ENCODE measurements at places on chromosomes 11 and 22.
A peak's percentile ranks its signal among the peaks of the same experiment; 100 is the strongest.

- DNase-seq = peak; percentile 22
These were observed 13.4 kb downstream of the SYT7 start for GRCh38 chr11:61567286-61568061.

DNA sequence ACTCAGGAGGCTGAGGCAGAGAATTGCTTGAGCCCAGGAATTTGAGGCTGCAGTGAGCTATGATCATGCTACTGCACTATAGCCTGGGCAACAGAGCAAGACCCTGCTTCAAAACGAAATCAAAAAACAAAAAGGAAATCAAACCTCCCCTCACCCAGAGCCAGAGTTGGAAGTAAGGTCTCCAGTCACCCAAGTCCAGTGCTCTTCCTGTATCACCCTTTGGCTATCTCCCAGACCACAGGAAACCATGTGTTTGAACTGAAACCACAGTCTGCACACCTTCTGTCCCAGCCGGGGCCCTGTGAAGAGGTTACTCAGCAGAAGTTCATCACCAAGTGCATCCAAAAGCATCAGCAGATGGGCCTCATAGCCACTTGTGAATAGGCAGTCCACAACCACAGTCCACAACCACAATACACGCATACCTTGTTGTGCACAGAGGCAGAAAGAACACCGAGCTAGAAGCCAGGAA, 4.6 kb downstream of the MYH9 start:
- DNase-seq = peak; percentile 81

- no peak for DNase-seq
These were observed 35.9 kb downstream of the MYO18B start for GRCh38 chr22:25777870-25778269.

DNA sequence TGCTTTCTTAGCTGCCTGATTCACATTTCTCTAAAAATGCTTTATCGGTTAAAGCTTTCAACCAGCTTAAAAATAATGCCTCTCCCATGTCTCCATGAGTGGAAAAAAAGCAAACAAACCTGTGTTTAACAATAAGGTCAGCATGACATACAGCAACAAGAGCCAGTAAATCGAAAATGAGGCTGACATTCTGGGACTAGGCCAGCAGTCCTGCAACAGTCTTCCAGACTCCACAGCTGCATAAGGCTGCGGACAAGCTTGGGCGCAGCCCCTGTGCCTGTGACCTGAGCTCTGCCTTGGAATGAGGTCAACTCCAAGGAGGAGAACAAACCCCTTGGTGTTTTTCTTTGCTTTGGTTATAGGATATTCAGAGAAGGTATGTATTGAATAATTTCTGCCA, 95.5 kb downstream of the PGR start:
- no peak for DNase-seq

- DNase-seq = peak; percentile 77
These were observed 34.7 kb downstream of the PARVA start for GRCh38 chr11:12411806-12412727.

- peak; percentile 17 for DNase-seq
These were observed 291.3 kb downstream of the TBC1D22A start for GRCh38 chr22:47053726-47054141.

- no peak for DNase-seq
These were observed 3.0 kb downstream of the CASTOR1 start for GRCh38 chr22:30286331-30286730.

GRCh38 chr11:117064275-117064674, 34.0 kb downstream of the SIK3 start:
- DNase-seq = no peak

DNA sequence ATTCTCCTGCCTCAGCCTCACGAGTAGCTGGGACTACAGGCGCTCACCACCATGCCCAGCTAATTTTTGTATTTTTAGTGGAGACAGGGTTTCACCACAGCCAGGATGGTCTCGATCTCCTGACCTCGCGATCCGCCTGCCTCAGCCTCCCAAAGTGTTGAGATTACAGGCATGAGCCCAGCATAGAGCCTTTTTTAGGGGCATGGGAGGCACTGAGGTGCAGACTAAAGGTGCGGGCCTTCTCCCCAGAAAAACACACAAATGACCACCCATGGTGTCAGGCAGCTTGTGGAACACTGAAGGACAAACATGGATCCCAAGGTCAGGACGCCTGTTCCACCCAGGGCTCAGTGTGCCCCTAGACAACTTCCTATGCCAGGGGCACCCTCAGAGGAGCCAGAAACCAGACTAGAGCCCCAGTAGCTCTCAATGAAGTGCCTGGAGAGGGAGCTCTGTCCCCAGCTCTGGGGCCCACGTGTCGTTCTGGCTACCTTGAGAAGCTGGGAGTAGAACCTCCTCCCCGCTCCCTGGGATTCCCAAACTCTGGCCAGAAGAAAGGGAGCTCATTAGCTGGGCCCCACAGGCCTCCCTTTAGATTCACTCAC, 21.2 kb upstream of the CD5 start:
- no peak for DNase-seq

- DNase-seq = no peak
These were observed 815 bp downstream of the TNNT3 start for GRCh38 chr11:1920128-1920908.

- DNase-seq = no peak
These were observed 189.3 kb downstream of the DBX1 start for GRCh38 chr11:19970944-19971343.

DNA sequence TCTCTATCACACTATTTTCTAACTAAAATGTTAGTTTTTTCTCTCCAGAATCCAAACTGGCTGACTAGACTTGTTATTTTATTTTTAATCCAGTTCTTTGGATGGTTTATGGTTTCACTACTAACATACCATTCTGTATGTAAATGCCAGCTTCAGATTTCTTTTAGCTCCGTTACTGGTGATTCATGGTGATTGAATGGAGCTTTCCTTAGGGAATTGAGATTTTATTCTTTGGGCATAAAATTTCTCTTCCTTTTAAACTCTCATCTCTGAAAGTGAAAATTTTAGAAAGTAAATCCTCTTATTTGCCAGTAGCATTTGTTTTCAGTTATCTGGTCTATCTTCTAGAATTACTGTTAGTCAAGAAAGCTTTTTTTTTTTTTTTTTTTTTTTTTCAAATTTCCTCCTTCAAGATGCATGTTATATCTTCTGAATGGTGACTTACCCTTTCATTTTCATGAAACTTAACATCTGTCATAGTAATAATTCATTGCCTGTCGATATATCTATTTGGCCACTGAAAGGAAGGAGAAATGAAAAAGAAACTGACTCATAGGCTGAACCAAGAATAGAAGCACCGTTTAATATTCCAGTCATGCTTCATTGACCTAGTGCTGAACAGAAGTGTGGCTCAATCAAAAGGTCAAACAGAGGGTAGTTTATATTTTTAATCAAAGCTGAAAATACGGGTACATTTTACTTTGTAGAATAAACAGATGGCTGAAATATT, 6.4 kb downstream of the ENDOD1 start:
- DNase-seq = no peak

DNA sequence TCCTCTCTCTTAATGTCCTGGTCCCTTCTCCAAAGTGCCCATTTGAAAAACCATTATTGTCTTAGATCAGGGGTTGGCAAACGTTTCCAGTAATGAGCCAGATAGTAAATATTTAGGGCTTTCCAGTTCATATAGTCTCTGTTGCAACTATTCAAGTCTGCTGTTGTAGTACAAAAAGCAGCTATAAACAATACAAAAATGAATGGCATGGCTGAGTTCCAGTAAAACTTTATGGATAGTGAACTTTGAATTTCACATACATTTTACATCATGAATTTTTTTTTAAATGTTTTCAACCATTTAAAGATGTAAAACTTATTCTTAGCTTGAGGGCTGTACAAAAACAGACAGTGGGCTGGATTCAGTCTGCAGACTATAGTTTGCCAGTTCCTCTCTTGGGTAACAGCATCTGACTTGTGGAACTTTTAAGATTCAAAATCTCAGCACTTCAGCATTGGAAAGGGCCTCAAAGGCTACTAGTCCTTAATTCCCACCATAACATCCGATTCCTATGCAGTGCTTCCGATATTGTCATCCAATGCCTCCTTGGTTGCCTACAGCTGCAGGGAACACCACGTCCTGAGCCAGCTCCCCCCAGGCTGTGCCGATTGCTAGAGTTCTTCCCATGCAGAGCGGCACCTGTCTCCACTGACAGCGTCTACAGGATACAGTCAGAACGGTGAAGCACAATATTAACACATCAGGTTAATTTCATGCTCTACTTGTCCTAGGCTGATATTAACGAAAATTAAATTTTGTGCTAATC, 65.6 kb upstream of the E2F8 start:
- DNase-seq = no peak

DNA sequence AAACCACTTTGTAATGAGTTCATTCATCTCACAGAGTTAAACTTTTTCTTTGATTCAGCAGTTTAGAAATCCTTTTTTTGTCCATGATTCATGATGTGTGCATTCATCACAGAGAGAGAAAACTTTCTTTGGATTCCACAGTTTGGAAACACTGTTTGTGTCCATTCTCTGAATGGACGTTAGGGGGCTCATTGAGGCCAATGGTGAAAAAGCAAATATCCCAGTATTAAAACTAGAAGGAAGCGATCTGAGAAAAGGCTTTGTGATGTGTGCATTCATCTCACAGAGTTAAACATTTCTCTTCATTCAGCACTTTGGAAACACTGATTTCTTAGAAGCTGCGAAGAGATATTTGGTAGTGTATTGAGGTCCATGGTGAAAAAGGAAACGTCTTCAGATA, 155.6 kb upstream of the TRIM48 start:
- no peak for DNase-seq

GRCh38 chr22:21632237-21632895, at the start of gene CCDC116:
Gene CCDC116, plus strand, starts transcription at chr22:21632760. Its CDS starts 422 bp downstream, at chr22:21633182.
- DNase-seq = no peak

DNA sequence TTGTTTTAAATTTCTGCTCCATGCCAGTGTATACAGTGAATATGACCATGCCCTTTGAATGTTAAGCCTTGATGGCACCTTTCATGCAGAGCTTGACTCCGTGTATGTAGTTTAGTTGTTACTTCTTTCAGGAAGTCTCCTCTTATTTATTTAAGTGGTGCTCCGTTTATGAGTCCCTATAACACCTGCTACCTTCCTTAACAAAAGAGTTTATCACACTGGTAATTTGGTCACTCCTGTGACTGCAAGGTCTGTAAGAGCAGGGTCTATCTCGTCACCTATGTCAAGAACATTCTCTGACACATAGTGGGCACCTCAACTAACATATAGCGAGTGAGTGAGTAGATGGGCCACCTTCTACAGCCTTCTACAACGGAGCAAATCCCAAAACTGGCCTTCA, 152.5 kb downstream of the CCDC34 start:
- DNase-seq = no peak

GRCh38 chr11:44138286-44138685, 42.8 kb downstream of the EXT2 start:
- DNase-seq = no peak

- no peak for DNase-seq
These were observed 66.0 kb downstream of the MYEOV start for GRCh38 chr11:69359735-69360480.

DNA sequence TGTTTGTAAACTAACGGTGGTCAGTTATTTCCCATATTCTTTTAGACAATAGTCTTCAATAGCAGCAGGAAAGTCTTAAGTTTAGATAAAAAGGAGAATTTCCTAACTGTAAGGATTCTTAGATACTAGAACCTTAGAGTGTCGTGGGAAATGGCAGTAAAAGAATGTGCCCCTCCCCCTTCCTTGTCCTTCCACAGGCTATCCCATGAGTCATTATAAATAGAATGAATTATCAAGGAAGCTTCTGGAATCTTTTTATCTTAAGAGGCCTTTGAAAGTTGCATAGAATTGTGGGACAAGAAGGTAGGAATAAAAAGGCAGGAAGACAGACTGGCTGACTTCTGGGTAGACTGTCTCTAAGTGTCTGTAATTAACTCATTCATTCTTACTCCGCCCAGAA, 165.2 kb upstream of the TBCEL start:
- no peak for DNase-seq

GRCh38 chr11:108122166-108122628, 830 bp downstream of the ACAT1 start:
- no peak for DNase-seq

GRCh38 chr11:1497600-1497999, 11.0 kb upstream of the MOB2 start:
- DNase-seq = no peak

DNA sequence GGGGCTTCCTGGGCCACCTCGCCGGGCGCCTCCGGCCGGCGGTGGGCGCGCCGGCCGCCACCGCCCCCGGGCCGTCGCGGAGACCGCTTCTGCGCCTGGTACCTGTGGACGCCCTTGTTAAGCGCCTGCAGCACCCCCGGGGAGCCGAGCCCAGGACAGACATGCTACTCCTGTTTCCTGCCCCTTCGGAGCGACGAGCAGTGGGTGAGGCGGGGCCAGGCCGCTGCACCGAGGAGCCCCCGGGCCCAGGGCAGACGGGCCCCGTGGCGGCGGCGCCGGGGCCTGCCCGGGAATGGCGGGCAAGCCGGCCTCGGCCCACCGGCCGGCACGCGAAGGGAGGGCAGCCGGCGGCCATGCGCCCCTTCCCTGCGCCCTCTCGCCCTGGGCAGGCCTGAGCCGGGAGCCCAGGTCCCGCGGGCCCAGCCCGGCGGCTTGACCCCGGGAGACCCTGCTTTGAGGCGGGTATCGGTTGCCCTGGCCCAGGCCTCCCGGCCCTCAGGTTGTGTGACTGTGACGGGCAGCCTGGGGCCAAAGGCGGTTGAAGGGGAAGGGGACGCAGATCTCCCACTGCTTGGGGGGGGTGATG, 789 bp upstream of the KDM2A start:
- no peak for DNase-seq

- DNase-seq = no peak
These were observed 125.2 kb upstream of the SPON1 start for GRCh38 chr11:13837286-13837685.

- DNase-seq = peak; percentile 43
These were observed 1.0 kb downstream of the ANKRD42 start for GRCh38 chr11:83194281-83195142.

- DNase-seq = no peak
These were observed 242.3 kb upstream of the MTNR1B start for GRCh38 chr11:92727123-92727522.

- no peak for DNase-seq
These were observed 41.4 kb upstream of the ZBED5 start for GRCh38 chr11:10899121-10899830.

DNA sequence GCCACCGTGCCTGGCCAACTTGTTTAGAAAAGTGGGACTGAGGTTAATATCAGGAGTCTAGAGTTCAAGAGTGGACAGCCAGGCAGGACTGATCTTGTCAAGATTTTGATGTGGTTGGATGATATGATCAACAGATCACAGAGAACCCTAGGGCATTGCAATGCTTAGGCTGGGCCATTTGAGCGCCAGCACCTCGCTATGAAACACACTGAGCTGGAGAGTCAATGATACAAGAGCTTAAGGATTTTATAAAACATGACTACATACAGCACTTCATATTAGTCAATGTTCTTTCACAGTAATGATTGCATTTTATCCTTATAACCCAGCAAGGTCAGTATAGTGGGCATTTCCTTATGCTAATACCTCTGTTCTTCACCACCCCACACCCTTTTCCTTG, 15.4 kb upstream of the PEX26 start:
- no peak for DNase-seq
